Germinal center (tissue), 1 donor: ENCODE measurements at places on chromosomes 16 and 17.

- no peak for DNase-seq
Observed at GRCh38 chr17:7080456-7081041, 498 bp upstream of the CLEC10A start.

DNA sequence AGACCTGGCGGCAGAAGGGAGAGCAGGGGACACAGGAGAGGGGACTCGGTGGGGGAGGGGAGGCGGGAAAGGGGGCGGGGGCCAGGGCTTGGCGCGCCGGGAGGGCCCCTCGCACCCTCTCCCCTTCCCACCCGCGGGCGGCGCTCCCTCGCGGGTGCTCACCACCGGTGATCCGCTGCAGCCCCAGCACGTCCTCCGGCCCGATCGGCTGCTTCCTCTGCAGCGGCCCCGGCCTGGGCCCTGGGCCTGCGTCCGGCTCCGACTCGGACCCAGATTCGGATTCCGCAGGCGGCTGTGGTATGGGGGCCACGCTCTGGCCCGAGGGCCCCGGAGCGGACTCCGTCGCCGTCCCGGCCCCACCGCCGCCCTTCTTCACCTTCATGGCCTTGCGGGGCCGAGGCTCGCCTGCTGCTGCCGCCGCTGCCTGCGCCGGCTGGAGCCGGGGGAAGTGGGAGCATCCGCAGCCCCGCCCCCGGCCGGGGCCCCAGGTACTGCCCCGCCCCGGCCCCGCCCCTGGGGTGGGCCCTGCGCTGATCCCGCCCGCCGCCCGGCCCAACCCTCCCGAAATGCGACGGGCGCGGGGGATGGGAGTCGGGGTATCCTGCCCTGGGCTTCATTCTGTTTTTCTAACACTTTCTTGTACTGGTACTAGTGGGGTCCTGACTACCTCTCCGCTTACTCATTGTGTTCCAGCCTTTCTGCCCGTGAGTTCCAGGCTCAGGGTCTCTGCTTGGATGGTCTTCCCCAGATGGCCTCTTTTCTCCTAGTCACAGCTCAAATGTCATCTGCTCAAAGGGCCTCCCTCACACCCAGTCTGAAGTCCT, at the start of gene UNC119:
Gene UNC119 (minus strand): TSS at position 449 of the 824 bp plus-strand sequence. CDS start 67 bp downstream, at position 382.
- DNase-seq: peak; percentile 94

DNA sequence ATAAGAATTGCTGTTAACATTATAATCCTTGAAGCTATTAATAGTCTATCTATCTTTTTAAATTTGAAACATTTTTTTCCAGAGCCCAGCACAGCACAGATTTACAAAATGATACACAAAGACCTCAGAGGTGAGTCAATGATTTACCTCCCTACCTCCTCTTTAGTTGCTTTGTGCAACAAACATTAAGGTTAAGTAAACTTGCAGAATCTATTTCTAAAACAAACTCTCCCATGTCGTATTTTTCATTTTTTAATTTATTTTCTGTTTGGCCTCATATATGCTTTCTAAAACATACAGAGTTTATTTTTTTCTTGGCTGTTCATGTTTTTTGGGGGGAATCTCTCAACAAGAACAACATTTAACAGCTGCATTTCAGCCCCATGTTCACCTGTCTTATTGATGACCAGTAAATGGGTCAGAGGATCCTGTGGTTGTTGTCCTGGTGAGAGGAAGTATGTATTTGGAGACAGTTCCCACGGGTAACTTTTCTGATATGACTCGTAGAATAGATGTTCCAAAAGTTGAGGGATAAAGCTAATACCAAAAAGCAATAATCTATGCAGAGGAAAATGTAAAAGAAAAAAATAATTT, 42.6 kb downstream of the ABCA9 start:
- no peak for DNase-seq

DNA sequence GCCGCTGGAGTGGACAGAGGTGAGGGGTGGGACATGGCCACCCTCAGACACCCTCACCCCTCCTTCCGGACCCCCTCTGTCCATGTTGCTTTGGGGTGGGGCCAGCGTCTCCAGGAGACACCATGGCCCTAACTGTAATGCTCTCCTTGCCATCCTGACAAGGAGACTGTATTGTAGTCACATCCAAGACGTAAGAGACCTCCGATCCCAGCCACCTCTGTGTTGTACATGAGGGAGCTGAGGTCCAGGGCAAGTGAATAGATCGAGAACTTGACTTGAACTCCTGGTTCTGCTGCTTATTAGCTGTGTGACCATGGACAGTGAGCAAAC, 30.2 kb downstream of the POLR3E start:
- DNase-seq: no peak

- peak; percentile 79 for DNase-seq
Observed at GRCh38 chr16:11309895-11310633, 28.9 kb upstream of the PRM1 start.

GRCh38 chr17:78624324-78625151, 47.3 kb upstream of the DNAH17 start:
- no peak for DNase-seq

DNA sequence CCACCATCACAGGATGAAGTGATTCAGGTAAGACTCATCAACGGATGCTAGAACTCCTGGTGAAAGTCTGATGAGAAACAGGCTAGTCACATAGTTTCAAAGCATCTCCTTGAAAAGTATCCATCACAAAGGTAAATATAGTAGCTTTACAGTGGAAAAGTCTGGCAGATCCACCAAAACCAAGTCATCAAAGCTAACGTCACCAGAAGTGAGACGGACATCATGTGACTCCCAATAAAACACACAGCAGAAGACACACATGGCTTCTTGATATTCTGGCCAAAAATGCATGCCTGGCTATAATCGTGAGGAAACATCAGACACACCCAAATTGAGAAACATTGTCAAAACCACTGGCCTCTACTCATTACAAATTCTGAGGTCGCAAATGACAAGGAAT, 17.9 kb upstream of the TRPV3 start:
- DNase-seq: no peak

- no peak for DNase-seq
Observed at GRCh38 chr17:31935512-31935911, 1.3 kb upstream of the SUZ12 start.

- peak; percentile 91 for DNase-seq
Observed at GRCh38 chr17:35460354-35460851, 11.8 kb upstream of the SLFN13 start.

DNA sequence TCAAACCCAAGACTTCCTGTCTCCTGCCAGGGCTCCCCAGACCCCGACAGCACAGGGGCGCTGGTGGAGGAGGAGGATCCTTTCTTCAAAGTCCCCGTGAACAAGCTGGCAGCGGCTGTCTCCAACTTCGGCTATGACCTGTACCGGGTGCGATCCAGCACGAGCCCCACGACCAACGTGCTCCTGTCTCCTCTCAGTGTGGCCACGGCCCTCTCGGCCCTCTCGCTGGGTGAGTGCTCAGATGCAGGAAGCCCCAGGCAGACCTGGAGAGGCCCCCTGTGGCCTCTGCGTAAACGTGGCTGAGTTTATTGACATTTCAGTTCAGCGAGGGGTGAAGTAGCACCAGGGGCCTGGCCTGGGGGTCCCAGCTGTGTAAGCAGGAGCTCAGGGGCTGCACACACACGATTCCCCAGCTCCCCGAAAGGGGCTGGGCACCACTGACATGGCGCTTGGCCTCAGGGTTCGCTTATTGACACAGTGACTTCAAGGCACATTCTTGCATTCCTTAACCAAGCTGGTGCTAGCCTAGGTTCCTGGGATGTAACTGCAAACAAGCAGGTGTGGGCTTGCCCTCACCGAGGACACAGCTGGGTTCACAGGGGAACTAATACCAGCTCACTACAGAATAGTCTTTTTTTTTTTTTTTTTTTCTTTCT, 8.1 kb downstream of the SERPINF1 start:
- peak; percentile 38 for DNase-seq
